ENCODE measurements at places on chromosomes 6 and 20.

GRCh38 chr6:150664091-150664490 lies 64.4 kb downstream of the PLEKHG1 start:
- DNase-seq: no peak

DNA sequence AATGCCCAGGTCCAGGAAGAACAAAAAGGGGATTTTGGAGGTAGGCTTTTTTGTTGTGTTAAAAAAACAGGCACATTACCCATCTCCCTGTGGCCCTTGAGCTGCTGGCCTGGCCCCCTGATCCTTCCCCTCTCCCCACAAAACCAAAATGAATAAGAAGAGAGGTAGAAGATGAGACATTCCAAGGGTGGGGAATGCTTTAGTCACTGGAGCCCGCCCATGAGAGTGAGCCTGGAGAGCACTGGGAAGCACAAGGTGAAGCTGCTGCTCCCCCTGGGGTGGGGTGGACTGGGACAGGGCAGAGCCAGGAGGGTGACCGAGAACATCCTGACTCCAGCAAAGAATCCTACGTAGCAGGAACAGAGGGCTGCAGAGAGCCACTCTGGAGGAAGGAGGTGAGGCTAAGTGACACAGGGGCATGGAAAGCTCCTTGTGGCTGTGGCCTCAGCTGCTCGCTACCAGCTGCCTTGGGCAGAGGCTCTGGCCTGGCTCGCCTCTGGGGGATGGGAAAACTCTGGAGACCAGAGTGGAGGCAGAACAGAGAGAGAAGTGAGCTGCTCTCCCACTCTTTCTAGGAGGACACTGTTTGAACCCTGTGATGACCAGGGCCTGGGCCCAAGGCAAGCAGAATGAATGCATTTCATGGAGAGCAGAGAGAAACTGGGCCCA lies 48.3 kb downstream of the AKAP7 start:
- DNase-seq: no peak

DNA sequence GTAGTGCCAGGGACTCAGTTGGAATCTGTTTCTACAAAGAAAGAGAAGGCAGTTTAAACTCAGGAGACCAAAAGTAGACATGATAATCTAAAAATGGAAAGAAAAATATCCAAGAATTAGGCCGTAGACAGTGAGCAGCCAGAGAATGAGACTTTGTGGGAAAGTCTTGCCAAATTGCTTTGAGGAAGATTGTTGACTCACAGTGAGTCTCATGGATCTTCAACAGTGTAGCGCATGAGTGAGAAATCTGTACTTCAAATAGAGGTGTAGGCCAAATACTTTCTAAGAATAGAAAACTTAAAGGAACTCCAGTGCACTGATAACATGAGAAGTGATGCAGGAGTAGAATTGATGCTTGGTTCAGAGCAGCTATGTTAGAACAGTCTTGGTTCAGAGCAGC lies 284.5 kb downstream of the HTR1B start:
- DNase-seq: no peak

DNA sequence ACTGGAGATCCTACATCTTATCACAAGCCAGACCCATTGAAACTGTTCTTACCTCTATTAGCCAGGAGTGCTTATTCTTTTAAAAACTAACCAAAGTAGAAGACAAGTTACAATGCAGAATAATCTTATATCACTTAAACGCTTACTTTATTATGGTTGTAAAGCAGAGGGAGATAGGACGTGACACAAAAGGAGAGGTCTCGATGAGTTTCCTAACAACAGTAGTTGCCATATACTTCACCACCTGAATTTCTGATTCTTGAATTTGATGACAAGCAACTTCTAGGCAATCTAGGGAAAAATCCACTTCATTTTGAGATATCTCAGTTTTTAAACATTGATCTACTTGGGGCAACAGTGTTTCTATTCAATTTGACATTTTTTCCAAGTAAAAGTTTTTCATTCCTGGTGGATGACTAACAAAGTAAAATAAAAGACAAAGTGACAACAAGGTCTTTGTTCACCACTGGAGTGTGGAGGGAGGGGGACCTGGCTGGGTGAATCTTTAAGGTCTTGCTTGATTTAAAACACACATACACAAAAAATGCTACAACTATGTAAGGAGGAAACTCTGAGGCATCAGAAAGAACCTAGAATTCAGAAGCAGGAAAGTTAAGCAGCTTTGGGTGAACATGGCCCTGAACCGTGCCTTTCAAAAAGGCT lies 110.9 kb downstream of the SMLR1 start:
- peak; percentile 35 for DNase-seq

DNA sequence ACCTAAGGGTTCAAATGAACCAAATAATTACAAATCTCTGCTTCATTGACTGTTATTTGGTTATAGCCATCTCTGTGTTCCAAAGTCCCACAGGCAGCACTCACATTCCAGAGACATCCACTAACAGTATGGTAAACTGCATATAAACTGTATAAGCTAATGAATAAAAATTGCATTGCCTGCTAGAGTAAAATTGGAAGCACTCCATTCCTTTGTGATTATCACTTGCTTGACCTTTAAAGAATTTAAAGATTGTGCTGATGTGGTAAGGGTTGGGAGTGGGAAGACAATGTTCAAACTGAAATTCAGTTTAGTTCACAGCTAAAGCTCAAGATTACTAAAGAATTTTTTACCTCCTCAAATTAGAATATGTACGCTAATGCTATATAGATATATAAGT lies 31.0 kb upstream of the OSTM1 start:
- DNase-seq: no peak

DNA sequence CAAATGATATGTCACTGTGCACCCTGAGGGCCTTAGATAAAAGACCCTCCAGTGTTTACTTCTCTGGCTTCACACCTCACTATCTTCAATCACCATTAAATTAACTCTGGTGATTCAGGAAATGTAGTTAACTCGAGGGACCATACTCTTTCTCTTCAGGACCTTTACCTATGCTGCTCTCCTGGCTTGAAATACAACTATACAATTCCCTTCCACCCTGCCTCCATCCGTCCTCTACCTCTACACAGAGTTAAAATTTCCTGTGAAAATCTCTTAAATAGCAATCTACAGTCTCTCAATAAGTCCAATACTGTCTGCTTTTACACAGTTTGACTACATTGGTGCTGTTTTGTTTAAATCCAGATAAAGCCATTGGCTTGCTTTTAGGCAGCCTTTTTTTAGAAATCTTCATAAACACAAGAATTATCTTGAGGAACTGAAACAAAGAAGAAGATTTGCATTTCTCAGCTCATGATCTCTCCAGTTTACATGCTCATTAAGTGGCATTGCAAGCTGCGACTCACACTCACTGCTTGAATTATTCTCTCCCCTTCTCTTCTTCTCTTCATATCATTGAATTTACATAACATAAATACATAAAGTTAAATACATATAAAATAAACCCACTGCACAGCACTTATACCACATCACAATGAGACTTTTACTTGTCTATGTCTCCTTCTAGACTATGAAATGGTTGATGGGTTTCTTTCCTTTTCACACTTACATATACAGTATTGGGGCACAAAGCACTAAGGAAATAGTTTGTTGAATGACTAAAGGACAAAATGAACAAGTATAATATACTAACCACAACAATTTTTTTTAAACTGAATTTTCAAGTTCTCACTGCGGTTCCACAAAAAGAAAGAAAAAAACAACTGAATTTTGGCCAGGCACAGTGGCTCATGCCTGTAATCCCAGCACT lies 239.0 kb upstream of the KCNQ5 start:
- no peak for DNase-seq

GRCh38 chr6:35907750-35908149 lies 13.1 kb downstream of the SRPK1 start:
- DNase-seq: no peak

- no peak for DNase-seq
Observed at GRCh38 chr20:38345643-38346042, 639 bp upstream of the LBP start.

GRCh38 chr20:58395604-58396003 lies 6.6 kb downstream of the VAPB start:
- no peak for DNase-seq

- no peak for DNase-seq
Observed at GRCh38 chr6:122620428-122620827, 10.2 kb downstream of the PKIB start.

- no peak for DNase-seq
Observed at GRCh38 chr6:24334285-24334684, 23.6 kb downstream of the DCDC2 start.

- DNase-seq: no peak
Observed at GRCh38 chr6:26597821-26598220, 1.1 kb downstream of the ABT1 start.

DNA sequence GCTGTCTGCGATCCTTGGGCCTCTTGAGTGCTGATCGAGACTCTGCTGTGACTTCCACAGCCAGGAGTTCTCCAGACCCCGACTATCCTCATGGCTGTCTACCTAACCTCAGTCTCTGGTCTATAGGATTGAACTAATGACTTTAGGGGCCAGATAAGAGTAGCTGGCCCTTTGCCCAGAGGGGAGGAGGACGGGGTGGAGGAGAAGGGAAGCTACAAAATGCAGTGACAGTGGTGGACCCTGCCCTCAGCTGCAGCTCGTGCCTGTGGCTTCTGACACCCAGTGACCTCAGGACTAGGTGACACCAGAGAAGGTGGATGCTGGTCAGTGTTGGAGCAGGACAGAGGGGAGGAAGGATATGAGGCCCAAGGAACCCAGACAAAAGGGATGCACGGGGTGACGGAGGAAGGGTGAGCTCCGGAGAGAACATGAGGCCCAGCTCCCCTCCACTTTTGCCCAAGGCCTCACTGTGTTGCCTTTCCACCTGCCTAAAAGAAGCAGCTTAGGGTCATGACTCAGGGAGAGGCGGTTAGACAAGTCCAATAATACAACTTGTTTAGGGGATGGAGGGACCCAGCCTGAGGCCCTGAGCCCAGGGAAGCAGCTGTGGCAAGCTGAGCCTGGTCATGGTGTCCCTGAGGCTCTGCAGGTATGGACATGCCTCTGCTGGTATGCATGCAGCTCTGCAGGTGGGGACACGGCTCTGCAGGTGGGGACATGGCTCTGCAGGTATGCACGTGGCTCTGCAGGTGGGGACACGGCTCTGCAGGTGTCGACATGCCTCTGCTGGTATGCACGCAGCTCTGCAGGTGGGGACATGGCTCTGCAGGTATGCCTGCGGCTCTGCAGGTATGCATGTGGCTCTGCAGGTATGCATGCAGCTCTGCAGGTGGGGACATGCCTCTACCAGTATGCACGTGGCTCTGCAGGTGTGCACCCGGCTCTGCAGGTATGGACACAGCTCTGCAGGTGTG lies 67.7 kb downstream of the SYNJ2 start:
- no peak for DNase-seq

- DNase-seq: no peak
Observed at GRCh38 chr6:143241911-143242310, 181.2 kb downstream of the AIG1 start.

DNA sequence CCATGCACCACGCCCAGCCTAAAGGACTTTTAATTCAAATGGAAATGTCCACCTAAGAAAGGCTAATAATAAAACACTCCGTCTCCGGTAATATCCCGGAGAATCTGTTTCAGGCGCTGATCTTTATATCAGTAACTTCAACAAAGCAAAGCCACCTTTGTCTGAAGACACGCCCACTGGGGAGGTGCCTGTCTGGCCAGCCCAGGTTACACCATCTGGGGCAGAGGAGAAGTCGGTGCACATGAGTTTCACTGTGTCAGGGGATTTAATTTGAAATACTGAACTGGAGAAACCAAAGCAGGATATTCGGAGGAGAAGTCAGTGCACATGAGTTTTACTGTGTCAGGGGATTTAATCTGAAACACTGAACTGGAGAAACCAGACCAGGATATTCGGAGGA lies 9.4 kb downstream of the SERPINB6 start:
- no peak for DNase-seq

DNA sequence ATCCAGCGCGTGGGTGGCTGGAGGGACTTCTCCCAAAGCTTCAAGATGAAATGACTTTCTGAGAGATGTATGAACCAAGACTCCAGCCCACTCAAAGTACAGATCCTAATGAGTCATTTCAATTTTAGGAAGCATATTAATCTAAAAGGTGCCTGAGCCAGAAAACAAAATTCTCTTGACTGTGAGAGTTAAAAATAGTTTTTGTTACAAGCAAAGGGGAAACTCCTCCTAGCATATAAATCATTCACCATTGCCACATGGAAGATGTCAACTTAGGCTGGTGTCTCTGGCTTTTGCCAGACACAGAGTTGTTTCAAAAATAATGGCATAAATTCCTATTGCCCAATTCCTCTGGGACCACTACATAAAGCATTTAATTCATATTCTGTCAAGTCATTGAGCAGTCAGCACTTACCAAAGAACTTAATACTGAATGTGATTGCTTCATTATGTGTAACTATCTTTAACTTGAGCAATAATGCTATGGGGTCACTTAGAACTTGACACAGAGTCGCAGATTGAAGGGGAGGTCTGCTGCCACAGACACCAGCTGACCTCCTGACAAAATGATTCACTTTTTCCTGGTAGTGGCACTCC lies 280.6 kb downstream of the SLC35F1 start:
- no peak for DNase-seq

DNA sequence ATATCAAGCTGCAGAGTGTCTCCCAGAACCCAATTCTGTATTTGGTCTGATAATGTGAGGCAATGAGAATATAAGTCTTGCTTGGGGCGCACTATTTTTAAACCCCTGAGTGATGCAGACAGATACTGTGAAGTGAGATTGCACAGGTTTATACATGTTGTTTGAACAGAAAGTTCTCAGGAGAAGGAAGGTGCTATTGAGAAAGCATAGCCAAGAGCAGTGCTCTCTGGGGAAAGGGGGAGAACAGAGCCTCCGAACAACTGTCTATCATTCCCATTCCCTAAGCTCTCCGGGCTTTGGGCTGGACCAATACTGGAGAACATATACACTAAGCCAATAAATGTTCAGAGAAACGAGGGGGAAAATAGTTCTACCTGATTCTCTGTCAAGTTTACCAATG lies 75.8 kb downstream of the PERP start:
- DNase-seq: no peak

GRCh38 chr6:166514196-166514595 lies 72.3 kb downstream of the RAMACL start:
- DNase-seq: no peak

DNA sequence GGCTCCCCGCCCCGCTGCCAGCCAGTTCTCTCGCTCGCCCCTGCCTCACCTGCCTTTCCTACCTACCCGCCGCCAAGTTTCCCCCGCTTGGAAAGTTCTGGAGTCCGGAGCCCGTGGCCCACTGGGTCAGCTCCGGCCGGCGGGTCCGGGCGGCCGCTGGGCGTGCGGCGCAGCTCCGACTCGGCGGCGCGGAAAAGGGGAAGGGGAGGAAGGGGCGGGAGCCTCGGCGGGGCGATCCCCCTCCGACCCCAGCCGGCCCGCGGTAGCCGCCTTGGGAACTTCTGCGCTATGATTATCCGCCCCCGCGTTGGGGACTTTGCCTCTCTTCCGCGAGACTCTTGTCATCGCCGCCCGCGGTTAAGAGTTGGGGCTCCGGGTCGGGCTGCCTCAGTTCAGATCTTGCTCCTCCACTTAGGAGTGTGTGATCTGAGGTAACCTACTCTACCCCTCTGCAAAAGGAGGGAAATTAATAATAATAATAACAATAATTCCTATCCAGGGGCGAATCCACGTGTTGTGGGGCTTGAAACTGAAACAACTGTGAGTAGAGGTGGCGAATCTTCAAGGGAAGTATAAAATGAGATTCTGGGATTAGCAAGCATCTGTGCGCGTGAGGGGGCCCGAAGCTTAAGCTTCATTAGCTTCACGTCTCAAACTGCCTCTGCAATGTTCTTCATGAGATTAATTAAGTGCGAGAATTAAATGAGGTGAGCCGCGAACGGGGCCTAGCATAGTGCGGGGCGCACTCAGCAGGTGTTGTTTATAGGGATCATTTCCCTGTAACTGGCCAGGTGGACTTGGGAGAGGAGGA lies 30.8 kb downstream of the SF3B5 start:
- no peak for DNase-seq

Measured in H54 (cell line).